Fibroblast of the aortic adventitia (primary cell): ENCODE measurements at places on chromosomes 1 and 21. TPM values are rescaled to one million over a fixed set of nuclear protein-coding genes. Genes with fewer than 3 reads are reported as not detected.

The VAV3 gene
- 0.09 TPM in 1 of 2 replicates, not detected in the other for total RNA-seq

The CA14 gene
- not detected in 2 replicates for total RNA-seq

DNA sequence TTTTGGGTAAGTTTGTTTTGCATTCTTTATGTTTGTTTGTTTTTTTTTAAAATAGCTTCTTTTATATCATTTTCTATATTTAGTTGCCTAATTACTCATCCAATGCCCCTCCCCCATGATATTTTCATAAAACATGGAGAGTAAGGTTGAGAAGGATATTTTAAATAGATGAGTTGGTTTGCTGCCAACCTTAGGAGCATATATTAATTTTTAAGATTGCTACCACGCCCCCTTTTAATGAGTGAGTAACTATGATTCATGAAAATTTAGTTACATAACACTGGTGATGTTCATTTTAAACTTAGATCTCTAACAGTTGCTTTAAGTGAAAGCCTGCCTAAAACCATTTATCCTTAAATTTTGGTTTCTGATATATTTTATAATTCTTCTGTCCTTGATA lies 18.7 kb downstream of the TMEM50A start:
- peak; percentile 35 for DNase-seq

DNA sequence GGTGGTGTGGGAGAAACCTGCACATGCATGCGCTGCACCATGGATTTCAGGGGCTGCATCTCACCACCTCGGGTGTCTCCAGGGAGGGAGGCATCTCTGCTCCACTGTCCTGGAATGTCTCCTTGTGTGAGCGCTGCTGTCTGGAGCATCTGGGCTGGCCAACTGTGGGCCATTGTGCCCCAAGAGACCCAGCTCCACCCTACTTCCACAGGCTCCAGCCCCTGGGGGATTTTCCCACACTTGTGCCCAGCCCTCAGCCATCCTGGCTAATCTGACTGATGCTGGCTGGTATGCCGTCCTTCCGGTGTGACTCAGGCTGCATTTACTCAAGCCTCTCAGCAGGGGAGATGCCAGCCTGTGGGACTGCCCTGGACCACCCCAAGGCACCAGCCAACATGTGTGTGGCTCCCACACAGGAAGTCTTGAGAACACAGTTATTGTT lies 62.0 kb downstream of the TRIM11 start:
- no peak for DNase-seq
